ENCODE measurements at places on chromosomes 2 and 18. TPM values are rescaled to one million over a fixed set of nuclear protein-coding genes. Genes with fewer than 3 reads are reported as not detected.
A peak's percentile ranks its signal among the peaks of the same experiment; 100 is the strongest.

GRCh38 chr2:163682695-163683094 lies 53.1 kb downstream of the FIGN start:
- H3K4me1 ChIP-seq = no peaks in the 10 kb centered on the region
- H3K27ac ChIP-seq = no peak overlapping the region
- no peaks in the 10 kb centered on the region for H3K27me3 ChIP-seq
- no peak for DNase-seq
- H3K4me3 ChIP-seq = no peak overlapping the region
- H3K36me3 ChIP-seq = no peaks in the 10 kb centered on the region

- H3K4me1 ChIP-seq = no peaks in the 10 kb centered on the region
- H3K36me3 ChIP-seq = peaks cover 3% of the 10 kb centered on the region
- H3K27me3 ChIP-seq = peaks cover 6% of the 10 kb centered on the region
These were observed 63.9 kb downstream of the PARD6G start for GRCh38 chr18:80183273-80184050.

- no peak overlapping the region for H3K27ac ChIP-seq
- no peak overlapping the region for H3K4me3 ChIP-seq
- no peaks in the 10 kb centered on the region for H3K36me3 ChIP-seq
These were observed 195.9 kb upstream of the CYRIA start for GRCh38 chr2:16861530-16861929.

DNA sequence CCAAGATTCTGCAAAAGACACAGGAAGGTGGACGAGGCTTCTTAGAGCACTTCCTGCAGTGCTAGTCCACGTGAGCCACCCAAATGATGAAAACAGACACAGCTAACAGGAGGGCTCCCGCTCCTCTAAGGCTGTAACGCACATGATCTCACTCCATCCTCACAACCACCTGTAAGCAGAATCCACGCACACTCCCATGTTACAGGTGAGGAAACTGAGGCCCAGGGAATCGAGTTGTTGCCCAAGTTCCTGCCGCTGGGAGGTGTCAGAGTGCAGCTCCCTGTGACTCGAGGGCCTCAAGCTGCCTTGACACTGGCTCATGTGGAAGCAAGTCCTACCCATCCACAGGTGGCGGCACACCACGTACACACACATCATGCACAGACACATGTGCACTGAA lies 4.4 kb downstream of the DNMT3A start:
- peaks cover 16% of the 10 kb centered on the region for H3K4me1 ChIP-seq
- no peak overlapping the region for H3K27ac ChIP-seq
- peak overlapping the region; percentile 50 for H3K4me3 ChIP-seq
- peaks cover 10% of the 10 kb centered on the region for H3K27me3 ChIP-seq
- DNase-seq = no peak

Gene NPHP1
- total RNA-seq = 5.7 TPM

DNA sequence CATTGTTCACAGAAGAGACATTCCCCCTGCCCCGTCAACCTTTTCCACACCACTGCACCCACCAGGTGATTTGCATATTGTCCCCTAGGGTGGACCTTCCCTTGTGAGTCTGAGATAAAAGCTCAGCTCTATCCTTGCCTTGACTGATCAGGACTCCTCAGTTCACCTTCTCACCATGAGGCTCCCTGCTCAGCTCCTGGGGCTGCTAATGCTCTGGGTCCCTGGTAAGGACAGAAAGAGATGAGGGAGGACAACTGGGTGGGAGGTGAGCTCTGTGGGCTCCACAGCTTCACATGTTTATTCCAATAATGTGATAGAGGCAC lies 1160.1 kb downstream of the RPIA start:
- peaks cover 4% of the 10 kb centered on the region for H3K27me3 ChIP-seq
- H3K27ac ChIP-seq = no peak overlapping the region
- no peaks in the 10 kb centered on the region for H3K36me3 ChIP-seq
- no peak for DNase-seq

Gene FOXD4L1
- not detected for total RNA-seq

Gene HOXD12
- total RNA-seq = not detected

- H3K27me3 ChIP-seq = no peaks in the 10 kb centered on the region
- H3K4me1 ChIP-seq = peaks cover 13% of the 10 kb centered on the region
- no peaks in the 10 kb centered on the region for H3K36me3 ChIP-seq
These were observed 888.5 kb upstream of the FSHR start for GRCh38 chr2:50042771-50043170.

Gene ZNF804A
- 2.2 TPM for total RNA-seq

Gene RSAD2
- 0.28 TPM for total RNA-seq

Gene FSIP2
- total RNA-seq = 9.0 TPM

- no peaks in the 10 kb centered on the region for H3K4me1 ChIP-seq
- no peak overlapping the region for H3K4me3 ChIP-seq
- H3K27ac ChIP-seq = no peak overlapping the region
- H3K36me3 ChIP-seq = no peaks in the 10 kb centered on the region
These were observed 183.1 kb upstream of the MC4R start for GRCh38 chr18:60555625-60556024.

Gene ID2
- 9.4 TPM for total RNA-seq

- H3K4me3 ChIP-seq = no peak overlapping the region
- no peaks in the 10 kb centered on the region for H3K36me3 ChIP-seq
- H3K4me1 ChIP-seq = peaks cover 3% of the 10 kb centered on the region
- H3K27me3 ChIP-seq = no peaks in the 10 kb centered on the region
- no peak overlapping the region for H3K27ac ChIP-seq
These were observed 260.0 kb upstream of the ID2 start for GRCh38 chr2:8421658-8422449.

Gene ZSWIM2
- total RNA-seq = not detected

Gene TEX51
- total RNA-seq = not detected

Gene IL36B
- total RNA-seq = not detected

GRCh38 chr18:3653263-3653850 lies 203.4 kb downstream of the TGIF1 start:
- H3K4me1 ChIP-seq = peaks cover 19% of the 10 kb centered on the region
- no peaks in the 10 kb centered on the region for H3K36me3 ChIP-seq
- H3K27me3 ChIP-seq = peaks cover 2% of the 10 kb centered on the region
- H3K4me3 ChIP-seq = no peak overlapping the region

- peaks cover 27% of the 10 kb centered on the region for H3K4me1 ChIP-seq
- no peaks in the 10 kb centered on the region for H3K36me3 ChIP-seq
- no peak for DNase-seq
- H3K4me3 ChIP-seq = no peak overlapping the region
- no peak overlapping the region for H3K27ac ChIP-seq
These were observed 34.5 kb downstream of the STK39 start for GRCh38 chr2:168212866-168213265.

Gene SLC4A5
- total RNA-seq = 4.2 TPM

- no peaks in the 10 kb centered on the region for H3K36me3 ChIP-seq
- peak overlapping the region; percentile 51 for H3K4me3 ChIP-seq
- H3K27me3 ChIP-seq = peaks cover 7% of the 10 kb centered on the region
- peak overlapping the region; percentile 30 for H3K27ac ChIP-seq
- H3K4me1 ChIP-seq = peaks cover 10% of the 10 kb centered on the region
These were observed 49.3 kb upstream of the ROCK2 start for GRCh38 chr2:11393711-11394236.

DNA sequence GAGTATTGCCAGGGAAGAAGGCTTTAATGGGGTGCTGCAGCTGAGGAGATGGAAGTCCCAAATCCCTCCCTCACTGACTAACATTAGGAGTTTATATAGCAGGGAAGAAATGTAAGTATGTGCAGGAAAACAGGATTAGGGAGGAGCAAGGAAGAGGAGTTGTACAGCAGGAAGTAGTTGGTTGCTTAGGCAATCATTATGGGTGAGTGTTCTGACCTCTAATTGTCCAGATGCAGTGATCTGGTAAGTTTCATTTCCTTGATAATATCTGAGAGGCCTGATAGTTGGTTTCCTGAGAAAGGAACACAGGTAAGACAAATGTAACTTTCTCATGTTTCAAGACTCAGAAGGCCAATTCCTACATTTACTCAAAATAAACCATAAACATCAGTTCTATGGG lies 331.9 kb upstream of the GULP1 start:
- peaks cover 3% of the 10 kb centered on the region for H3K36me3 ChIP-seq
- H3K27me3 ChIP-seq = peaks cover 6% of the 10 kb centered on the region
- no peak overlapping the region for H3K27ac ChIP-seq
- H3K4me3 ChIP-seq = no peak overlapping the region
- H3K4me1 ChIP-seq = peaks cover 10% of the 10 kb centered on the region
- DNase-seq = no peak

DNA sequence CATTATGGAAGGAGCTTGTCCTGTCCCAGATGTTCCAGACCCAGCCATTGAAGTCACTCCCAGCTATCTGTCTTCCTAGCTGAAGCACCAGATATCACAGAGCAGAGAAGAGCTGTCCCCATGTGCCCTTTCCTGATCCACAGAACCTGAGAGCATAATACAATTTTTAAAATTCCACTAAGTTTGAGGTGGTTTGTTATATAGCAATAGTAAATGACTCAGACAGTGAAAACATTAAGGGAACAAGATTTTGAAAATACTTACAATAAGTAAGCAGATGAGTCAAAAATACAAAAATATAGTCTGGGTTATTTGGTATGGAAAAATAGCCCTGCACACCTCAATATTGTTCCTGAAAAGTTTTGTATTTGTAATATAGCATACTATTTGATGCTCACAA lies 85.8 kb upstream of the GLS start:
- peaks cover 3% of the 10 kb centered on the region for H3K27me3 ChIP-seq
- DNase-seq = no peak
- peaks cover 44% of the 10 kb centered on the region for H3K4me1 ChIP-seq
- no peaks in the 10 kb centered on the region for H3K36me3 ChIP-seq

Gene DSC2
- 65.4 TPM for total RNA-seq

Gene ALPG
- total RNA-seq = not detected

- H3K27ac ChIP-seq = no peak overlapping the region
- DNase-seq = no peak
- H3K36me3 ChIP-seq = peaks cover 5% of the 10 kb centered on the region
- H3K27me3 ChIP-seq = no peaks in the 10 kb centered on the region
- no peak overlapping the region for H3K4me3 ChIP-seq
These were observed 57.0 kb downstream of the ZNF519 start for GRCh38 chr18:14075196-14075595.

Gene HOXD10
- total RNA-seq = not detected

Gene SPP2
- not detected for total RNA-seq

DNA sequence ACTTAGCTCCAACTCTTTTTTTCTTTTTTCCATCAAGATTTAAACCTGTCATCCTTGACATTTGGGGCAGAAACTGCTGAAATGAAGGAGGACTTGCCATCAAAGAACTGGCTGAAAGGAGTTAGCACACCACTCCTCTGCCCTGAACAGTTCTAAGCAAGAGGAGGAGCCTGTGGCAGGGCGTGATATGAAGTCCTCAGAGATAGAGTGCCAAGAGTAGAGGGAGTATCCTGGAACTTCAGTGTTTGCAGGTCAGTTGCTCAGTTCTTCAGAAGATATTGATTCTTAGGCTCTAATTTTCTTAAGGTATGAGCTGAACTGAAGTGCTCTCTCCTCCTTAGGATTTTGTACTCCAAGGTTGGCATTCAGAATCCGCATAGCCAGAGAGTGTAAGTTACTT lies 15.2 kb downstream of the NABP1 start:
- H3K4me3 ChIP-seq = no peak overlapping the region
- H3K27ac ChIP-seq = no peak overlapping the region
- no peaks in the 10 kb centered on the region for H3K27me3 ChIP-seq
- H3K36me3 ChIP-seq = no peaks in the 10 kb centered on the region
- no peaks in the 10 kb centered on the region for H3K4me1 ChIP-seq

GRCh38 chr2:135768863-135769262 lies 27.2 kb downstream of the UBXN4 start:
- no peak overlapping the region for H3K27ac ChIP-seq
- H3K36me3 ChIP-seq = peaks cover 36% of the 10 kb centered on the region
- no peak overlapping the region for H3K4me3 ChIP-seq
- no peaks in the 10 kb centered on the region for H3K27me3 ChIP-seq
- H3K4me1 ChIP-seq = no peaks in the 10 kb centered on the region

- no peak overlapping the region for H3K27ac ChIP-seq
- H3K36me3 ChIP-seq = no peaks in the 10 kb centered on the region
- H3K27me3 ChIP-seq = no peaks in the 10 kb centered on the region
- H3K4me1 ChIP-seq = no peaks in the 10 kb centered on the region
- DNase-seq = no peak
These were observed 1109.2 kb downstream of the LRP1B start for GRCh38 chr2:141021611-141022010.

DNA sequence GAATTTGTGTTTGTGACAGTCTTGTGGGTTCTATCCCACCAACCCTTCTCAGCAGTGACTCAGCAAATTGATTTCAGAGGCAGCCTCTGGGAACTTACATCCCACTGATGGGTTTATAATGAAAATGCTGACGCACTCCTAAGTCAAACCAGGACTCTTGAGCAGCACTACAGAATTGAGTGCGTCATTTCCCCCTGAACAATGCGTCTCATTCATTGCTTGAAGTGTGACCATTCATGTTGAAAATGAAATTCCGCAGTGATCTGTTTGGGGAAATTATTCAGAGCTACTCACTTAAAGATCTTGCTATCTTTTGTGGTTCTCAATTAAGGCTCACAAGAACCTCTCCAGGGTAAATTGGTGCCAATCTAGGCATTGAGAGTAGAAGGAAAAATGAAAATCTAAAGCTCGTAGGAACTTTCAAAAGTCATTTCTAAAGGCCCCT lies 417.7 kb upstream of the SLC14A2 start:
- no peak overlapping the region for H3K27ac ChIP-seq
- no peak overlapping the region for H3K4me3 ChIP-seq
- H3K36me3 ChIP-seq = no peaks in the 10 kb centered on the region
- no peaks in the 10 kb centered on the region for H3K4me1 ChIP-seq

DNA sequence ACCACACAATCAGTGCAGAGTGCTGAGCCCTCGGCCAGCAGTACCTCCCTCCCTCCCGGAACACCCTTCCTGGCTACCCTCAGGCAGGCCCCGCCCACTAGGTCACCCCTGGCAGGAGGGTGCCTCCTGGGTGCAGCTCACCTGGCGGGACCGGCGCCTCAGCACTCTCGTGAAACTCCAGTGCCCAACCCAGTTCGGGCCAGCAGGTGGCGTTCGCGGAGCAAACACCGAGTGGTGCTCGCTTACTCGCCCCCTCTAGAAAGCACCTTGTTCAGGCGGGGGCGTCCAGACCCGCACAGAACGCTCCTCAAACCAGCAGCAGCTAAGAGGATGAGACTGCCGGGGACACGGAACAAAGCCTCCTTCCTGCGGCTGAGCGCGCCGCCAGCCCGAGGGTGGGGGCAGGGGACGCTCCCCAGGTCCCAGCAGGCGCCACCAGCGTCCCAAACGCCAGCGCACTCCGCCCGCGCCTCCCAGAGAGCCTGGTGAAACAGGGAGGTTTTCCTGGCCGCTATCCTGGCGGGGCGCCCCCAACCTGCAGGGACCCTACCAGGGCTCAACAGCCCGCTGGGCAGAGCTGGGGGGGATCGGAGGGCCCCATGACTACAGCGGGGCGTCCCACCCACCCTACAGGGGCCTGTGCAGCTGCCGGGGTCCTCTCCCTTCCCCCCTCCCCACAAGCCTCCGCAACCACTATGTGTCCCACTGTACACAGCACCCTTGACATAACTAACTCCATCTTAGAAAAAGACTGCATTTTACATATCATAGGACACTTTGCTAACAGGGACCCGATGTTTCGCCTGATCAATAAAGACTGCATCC lies 44.7 kb downstream of the MRPS5 start:
- H3K4me3 ChIP-seq = peak overlapping the region; percentile 52
- peak; percentile 80 for DNase-seq
- H3K27me3 ChIP-seq = peaks cover 11% of the 10 kb centered on the region
- H3K36me3 ChIP-seq = no peaks in the 10 kb centered on the region
- H3K27ac ChIP-seq = no peak overlapping the region

- no peak overlapping the region for H3K27ac ChIP-seq
- peaks cover 88% of the 10 kb centered on the region for H3K4me1 ChIP-seq
- peaks cover 37% of the 10 kb centered on the region for H3K36me3 ChIP-seq
- H3K4me3 ChIP-seq = no peak overlapping the region
- no peak for DNase-seq
These were observed 15.5 kb downstream of the KLF7 start for GRCh38 chr2:207150284-207150683.

Gene IL18RAP
- not detected for total RNA-seq

Gene GAL3ST2
- total RNA-seq = not detected

Gene NMUR1
- not detected for total RNA-seq

Gene RAPGEF4
- total RNA-seq = 7.5 TPM

Measured in endothelial cell (in vitro differentiated cells).